ENCODE measurements at places on chromosomes 13 and 19.

- peak; percentile 38 for DNase-seq
These were observed 14.5 kb downstream of the PPFIA3 start for GRCh38 chr19:49133621-49134454.

DNA sequence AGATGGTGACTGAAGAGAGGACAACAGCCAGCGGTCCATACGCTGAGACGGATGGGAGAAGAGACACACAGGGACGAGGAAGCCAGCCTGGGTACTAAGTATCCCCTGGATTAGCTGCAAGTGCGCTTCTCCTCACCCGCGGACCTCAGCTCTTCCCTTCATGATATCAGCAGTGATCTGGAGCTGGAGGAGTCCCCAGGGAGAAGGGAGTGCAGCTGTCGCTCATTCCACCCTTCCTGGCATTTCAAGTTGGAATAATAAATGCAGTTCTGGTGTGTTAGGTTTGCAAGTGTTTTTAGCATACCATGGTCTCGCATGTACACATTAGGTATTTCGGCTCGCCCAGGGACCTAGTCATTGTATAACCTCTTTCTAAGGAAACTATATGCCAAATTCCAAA, 88.5 kb upstream of the C1QTNF9B start:
- no peak for DNase-seq

DNA sequence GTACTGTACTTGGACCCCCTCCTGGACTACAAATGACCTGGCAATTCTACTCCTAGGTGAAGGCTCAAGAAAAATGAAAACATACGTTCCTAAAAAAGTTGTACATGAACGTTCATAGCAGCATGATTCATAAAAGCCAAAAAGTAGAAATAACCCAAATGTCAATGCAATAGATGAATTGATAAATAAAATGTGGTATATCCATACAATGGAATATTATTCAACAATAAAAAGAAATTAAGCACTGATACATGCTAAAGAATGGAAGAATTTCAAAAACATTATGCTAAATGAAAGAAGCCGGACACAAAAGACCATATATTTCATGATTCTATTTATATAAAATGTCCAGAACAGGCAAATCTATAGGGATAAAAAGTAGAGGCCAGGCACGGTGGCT, 9.5 kb downstream of the ZNF432 start:
- DNase-seq, result no peak

DNA sequence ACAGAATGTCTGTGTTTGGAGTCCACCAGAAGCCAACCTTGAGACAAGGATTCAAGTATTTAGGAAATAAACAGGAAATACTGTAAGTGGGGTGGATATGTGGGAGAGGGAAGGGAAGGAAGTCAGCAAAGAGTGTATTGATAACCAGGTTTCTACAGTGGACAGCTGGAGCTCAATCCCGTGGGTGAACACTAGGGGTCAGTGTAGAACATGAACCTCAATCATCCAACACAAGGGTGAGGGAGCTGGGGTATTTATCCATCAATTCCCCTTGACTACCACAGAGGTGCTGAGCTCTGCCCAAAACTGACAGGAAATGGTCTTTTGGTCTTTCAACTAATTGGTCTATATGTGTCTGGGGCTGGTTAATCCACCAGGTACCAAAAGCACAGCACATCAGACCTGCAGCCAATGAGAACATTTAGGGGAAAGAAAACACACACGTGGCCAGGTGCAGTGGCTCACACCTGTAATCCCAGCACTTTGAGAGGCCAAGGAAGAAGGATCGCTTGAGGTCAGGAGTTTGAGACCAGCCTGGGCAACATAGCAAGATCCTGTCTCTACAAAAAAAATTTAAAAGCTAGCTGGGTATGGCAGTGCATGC, 5.6 kb upstream of the SYDE1 start:
- peak; percentile 54 for DNase-seq

DNA sequence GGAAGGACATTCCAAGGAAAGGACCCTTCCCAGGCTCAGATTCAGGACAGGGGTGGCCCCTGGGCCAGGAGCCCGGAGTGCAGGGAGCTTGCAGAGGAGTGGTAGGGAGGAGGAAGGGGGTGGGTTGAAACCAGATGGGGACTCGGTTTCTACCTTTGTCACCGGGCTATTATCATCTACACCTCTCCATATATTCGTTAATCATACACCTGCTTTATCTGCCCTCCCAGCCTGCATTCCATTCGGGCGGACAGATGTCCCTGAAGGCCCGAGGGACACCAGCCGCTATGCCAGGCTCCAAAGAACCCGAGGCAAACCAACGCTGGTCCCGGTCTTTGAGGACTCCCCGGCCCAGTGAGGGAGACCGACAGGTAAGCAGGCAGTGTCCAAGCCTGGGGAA, 15.5 kb upstream of the MYH14 start:
- no peak for DNase-seq

GRCh38 chr13:59358014-59358413, 805.7 kb downstream of the DIAPH3 start:
- no peak for DNase-seq

DNA sequence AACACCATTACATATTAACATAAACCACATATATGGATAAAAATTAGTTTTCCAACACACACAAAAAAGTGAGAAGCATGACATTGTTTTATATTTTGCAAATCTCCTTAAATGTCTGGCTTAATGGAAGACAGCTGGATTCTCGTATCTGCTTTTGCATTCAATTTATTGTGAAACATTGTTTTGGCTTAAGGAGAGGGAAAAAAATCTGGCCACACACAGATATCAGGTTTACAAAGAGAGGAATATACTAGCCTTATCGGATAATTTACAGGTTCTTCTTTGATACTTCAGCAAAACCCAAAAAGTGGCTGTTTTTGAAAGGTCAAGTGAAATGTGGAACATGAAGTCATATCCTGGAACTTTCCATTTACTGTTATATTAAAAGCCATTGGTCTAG, 523.5 kb upstream of the ARGLU1 start:
- DNase-seq, result no peak

GRCh38 chr13:67013709-67014108, 216.4 kb downstream of the PCDH9 start:
- DNase-seq, result no peak

- no peak for DNase-seq
These were observed 2.6 kb upstream of the WIZ start for GRCh38 chr19:15452111-15453047.

GRCh38 chr19:33705860-33706259, 84.1 kb downstream of the CHST8 start:
- no peak for DNase-seq

GRCh38 chr19:42655748-42656147, 61.0 kb upstream of the CEACAM8 start:
- DNase-seq, result no peak

- no peak for DNase-seq
These were observed 391 bp downstream of the ZNF761 start for GRCh38 chr19:53432088-53432661.

DNA sequence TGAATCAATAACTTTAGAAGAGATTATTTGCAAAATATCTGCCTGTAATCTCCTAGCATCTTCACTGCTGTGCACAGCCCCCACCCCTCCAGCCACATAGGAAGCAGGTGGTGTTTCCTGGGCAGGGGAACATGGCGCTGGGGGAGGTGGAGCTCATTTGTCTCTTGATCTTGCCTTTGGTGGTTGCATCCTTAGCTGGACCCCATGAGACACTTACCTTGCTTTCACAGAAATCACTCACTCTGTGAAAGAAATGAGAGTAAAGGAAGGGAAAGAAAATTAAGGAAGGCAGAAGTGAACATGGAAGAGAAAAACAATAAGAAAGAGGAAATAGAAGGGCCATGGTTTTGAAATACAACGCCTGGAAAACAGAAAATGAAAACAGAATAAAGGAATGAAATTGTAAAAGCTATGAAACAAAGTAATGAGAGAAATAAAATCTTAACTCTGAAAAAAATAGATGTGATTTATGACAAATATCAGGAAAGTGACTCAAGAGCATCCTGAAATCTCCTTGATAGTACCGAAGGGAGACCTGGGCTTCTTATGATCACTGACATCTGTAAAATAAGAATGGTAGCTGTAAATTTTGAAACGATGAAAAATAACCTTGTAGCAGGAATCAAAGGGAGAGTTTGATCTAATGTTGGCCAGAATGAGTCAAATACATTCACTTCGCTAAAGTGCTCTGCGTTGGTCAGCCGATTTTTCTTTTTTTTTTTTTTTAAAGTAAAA, 17.2 kb upstream of the RNASEH2B start:
- no peak for DNase-seq

GRCh38 chr13:51291341-51291740, 48.1 kb upstream of the SERPINE3 start:
- DNase-seq, result no peak

DNA sequence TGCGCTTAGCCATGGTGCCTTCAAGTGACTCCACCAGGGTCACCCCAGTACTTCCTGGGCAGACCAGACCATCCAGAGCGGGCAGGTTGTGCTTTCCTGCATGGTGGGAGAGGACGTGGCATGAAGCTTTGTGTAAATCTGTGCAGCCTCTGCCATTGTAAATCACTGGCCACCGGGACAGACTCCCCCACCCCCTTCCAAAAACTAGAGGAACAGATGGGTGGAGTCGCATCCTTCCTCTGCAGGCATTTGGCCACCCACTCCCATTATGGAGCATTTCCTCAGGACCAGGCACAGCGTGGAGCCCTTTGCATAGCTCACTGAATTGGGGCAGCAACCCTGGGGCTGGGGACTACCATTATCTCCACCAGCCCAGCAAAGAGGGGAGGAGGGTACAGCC, 8.2 kb downstream of the BCKDHA start:
- DNase-seq, result no peak

- DNase-seq, result peak; percentile 57
These were observed 6.1 kb upstream of the ADGRE5 start for GRCh38 chr19:14375055-14375581.

DNA sequence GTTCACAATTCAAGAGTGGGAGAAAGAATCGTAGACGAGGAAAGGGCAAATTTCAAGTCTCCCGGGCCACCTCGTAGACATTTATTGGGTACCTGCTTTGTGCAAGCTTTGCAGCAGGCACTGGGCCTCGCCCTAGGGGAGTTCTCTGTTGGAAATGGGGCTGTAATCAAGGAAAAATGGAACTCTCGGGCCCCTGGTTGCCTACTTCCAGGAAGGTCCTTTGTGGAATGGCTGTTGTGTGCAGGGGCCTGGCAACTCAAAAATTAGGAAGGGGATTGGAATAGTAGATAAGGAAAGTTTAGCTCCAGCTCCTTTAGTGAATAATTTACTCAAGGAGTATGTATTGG, 612 bp downstream of the ZNF526 start:
- no peak for DNase-seq

GRCh38 chr19:29671393-29672160, 6.3 kb downstream of the PLEKHF1 start:
- DNase-seq, result peak; percentile 70

DNA sequence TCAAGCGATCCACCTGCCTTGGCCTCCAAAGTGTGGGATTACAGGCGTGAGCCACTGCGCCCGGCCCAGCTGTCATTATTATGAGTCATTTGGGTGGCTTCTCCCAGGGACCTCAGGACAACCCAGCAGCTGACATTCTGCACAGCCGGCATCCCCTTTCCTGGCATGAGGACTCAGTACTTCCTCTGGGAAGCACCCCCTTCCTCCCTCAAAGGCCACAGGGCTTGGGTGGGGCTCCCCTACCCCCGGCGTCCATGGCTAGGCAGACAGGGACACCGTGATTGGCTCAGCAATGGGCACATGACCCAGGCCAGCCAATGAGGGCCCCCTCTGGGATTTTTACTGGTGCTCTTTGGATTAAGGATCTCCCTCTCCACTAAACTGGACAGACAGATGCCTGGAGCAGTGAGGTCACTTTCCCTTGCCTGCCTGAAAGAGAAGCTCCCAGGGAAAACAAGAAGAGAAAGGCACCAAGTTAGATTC, 6.0 kb downstream of the KANK2 start:
- DNase-seq, result no peak

DNA sequence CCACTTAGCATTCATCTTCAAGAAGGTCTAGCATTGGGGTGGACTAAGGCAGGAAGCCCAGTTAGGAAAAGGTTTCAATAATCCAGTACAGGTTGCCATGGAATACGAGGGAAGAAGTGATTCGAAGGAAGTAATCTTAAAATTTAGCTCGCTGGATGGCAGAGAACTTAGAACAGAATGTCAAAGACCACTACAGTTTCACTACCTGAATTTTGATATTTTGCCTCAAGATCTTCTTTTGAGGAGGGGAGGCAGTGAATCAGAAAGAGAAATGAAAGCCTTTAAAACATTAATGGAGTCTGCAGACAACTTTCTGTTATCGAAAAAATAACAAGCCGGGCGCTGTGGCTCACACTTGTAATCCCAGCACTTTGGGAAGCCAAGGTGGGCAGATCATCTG, 7.0 kb upstream of the RAB8A start:
- DNase-seq, result no peak

GRCh38 chr19:18401580-18402112, 4.2 kb upstream of the LRRC25 start:
- DNase-seq, result no peak

DNA sequence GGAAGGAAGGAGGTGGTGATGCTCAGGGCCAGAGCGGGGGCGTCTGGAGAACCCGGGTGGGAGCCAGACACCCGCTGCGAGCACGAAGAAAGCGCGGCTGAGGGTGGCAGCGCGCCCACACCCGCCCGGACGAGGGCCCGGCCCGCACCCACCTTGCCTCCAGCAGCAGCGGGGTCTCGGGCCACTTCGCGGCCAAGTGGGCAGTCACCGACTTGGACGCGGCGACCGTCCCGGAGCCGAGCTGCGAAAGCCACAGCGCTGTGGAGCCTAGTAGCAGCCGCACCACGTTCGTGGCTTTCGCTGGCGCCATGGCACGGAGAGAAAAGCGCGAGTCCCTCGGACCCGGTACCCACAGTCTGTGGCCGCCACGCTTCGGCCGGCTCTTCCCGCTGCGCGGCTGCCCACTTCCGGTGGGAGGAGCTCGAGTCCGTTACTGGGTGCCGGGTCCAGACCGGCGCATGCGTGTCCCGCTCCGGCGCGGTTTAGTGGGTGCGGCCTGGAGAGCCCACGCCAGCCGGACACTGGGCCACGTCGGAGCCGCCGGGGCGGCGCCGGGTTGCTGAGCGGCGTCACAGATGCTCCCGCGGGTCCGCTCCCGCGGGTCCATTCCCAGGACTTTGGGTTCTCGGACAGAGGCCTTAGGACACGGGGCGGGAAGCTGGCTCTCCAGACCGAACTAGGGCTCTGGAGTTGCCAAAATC, at the start of gene UGGT2:
Gene UGGT2, minus strand, starts transcription at position 399 of the 701 bp plus-strand sequence. Its CDS starts 89 bp downstream, at position 310.
- DNase-seq, result peak; percentile 3

GRCh38 chr13:24834902-24835510, 71.0 kb downstream of the RNF17 start:
- no peak for DNase-seq

- no peak for DNase-seq
These were observed 8.4 kb downstream of the KANK3 start for GRCh38 chr19:8334458-8335342.

GRCh38 chr19:18419699-18420460, 682 bp downstream of the SSBP4 start:
- DNase-seq, result no peak

DNA sequence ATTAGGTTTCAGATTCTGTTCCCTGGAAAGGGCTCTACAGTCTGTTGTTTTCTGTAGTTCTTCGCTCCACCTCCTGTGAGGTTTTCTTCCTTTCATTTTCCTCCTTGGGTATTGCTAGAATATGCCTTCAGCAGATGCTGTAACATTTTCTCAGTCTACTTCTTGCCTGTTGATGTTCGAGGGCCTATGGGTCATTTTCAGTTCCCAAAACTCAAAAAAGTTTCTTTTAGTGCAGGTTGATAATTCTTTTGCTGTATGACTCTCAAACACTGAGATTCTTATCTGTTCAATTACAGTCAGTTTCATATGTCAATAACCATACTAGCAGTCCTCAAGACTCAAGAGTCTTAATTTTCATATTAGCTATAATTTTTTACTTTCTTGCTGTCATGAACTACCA, 268.3 kb downstream of the RFC3 start:
- DNase-seq, result no peak

GRCh38 chr13:25632166-25632888, 260.6 kb downstream of the ATP8A2 start:
- no peak for DNase-seq

- DNase-seq, result no peak
These were observed 314.6 kb downstream of the LIG4 start for GRCh38 chr13:107900775-107901174.

Measured in naive thymus-derived CD8-positive, alpha-beta T cell (primary cell).